ENCODE measurements at places on chromosomes 1 and 21. TPM values are rescaled to one million over a fixed set of nuclear protein-coding genes. Genes with fewer than 3 reads are reported as not detected.

GRCh38 chr1:236063919-236064673 lies 794 bp downstream of the NID1 start:
- peaks cover 18% of the 10 kb centered on the region for H3K4me1 ChIP-seq
- H3K36me3 ChIP-seq: no peaks in the 10 kb centered on the region
- H3K27ac ChIP-seq: peak overlapping the region; percentile 97

DNA sequence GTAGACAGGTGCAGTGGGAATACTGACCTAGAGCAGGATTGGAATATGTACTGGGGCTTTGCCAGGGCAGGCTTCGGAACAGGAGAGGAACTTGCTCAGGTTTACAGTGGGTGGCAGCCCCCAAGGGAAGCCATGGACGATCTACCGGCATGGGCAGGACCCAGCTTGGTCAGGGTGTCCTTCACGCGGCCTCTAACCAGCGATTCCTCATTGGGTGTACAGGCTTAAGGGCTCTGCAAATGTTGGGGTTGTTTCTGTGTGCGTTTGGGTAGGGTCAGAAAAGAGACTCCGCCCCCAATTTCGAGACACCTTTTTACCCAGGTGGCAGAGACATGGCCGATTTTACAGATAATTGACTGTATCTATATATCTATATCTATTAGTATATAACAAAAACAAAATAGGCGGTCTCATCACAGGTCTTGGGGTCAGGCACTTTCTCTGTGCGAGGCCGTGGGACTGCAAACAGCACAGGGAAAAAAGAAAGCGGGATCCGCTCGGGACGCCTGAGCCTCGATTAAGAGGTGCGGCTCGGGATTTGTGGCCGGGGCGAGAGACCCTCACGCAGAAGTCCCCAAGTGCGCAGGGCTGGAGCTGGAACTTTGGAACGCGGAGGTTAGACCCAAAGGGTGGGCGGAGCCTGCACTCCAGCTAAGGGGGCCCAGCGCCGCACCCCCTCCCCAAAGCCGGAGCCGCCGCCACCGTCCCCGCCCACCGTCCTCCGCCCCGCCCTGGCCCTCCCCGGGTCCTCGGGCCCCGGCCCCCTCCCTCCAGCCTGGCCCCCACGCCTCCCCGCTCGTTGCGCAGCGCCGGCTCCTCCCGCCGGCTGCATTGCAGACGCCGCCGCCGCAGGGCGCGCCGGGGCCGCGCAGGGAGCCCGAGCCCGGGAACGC lies 67.5 kb upstream of the VAMP3 start:
- no peaks in the 10 kb centered on the region for H3K36me3 ChIP-seq
- DNase-seq: no peak
- H3K27me3 ChIP-seq: peaks cover 34% of the 10 kb centered on the region
- peaks cover 3% of the 10 kb centered on the region for H3K4me1 ChIP-seq
- H3K27ac ChIP-seq: no peak overlapping the region
- H3K4me3 ChIP-seq: peak overlapping the region; percentile 45

- no peak overlapping the region for H3K4me3 ChIP-seq
- H3K27me3 ChIP-seq: no peaks in the 10 kb centered on the region
- H3K27ac ChIP-seq: no peak overlapping the region
- no peak for DNase-seq
- no peaks in the 10 kb centered on the region for H3K36me3 ChIP-seq
These were observed 33.3 kb downstream of the SMG7 start for GRCh38 chr1:183505454-183506089.

HLX gene
- 7.8 TPM for total RNA-seq

DNA sequence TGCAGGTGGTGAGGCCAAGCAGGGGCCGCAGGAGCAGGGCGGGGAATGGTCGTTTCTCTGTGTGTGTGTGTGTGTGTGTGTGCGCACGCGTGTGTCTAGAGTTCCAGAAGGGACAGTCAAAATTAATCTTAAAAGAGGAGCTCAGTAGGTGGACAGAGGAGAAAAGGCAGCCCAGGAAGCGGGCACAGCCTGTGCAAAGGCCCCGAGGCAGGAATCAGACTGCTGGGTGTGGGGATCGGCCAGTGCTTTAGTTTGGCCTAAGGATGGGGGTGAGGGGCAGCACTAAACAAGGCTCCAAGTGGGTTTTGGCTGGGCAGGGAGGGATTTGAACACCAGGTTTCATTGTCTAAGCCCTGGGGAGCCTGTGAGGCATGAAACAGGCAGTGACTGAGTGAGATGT lies 21.7 kb downstream of the EPHA8 start:
- H3K4me1 ChIP-seq: no peaks in the 10 kb centered on the region
- H3K27me3 ChIP-seq: peaks cover 13% of the 10 kb centered on the region
- H3K36me3 ChIP-seq: no peaks in the 10 kb centered on the region
- DNase-seq: no peak
- no peak overlapping the region for H3K4me3 ChIP-seq
